ENCODE measurements at places on chromosomes 7 and 10.
A peak's percentile ranks its signal among the peaks of the same experiment; 100 is the strongest.

- no peak for DNase-seq
These were observed 9.5 kb upstream of the URGCP start for GRCh38 chr7:43915907-43916306.

DNA sequence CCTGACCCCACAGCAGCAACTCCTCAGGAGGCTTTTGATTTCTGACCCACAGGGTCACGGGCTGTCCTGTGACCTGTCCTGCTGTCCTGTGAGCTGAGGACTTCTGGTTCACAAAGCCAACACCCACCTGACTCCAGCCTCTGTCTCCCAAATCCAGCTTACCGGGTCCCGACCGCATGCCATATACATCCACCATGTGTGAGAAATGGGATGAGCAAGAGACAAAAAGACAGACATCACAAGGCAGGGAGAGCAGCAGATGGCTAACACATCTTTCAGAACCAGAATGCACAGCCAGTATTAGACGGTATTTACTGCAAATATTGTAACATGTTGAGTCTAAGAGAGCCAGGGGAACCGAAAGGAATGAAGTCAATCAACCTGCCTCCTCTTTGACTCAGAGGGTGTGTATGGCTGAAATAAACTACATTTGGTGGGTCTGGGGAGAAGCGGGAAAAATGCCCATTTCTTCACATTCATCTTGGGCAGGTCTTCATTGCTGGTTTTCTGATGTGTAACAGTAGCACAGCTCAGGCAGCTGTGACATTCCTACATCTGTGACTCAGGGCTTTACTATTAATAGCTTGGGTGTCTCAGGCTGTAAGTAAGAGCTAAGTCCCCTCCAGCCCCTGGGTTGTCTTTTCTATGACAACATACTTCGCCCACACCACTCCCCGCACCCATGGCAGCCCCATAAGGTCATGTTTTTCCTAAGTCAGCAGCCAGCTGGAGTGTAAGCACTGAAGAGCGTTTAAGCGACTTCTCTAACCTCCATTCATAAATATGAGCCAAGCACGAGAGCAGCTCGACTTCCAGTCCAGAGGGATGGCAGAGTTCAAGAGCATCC is 25.0 kb downstream of the ABLIM1 start:
- DNase-seq = no peak

DNA sequence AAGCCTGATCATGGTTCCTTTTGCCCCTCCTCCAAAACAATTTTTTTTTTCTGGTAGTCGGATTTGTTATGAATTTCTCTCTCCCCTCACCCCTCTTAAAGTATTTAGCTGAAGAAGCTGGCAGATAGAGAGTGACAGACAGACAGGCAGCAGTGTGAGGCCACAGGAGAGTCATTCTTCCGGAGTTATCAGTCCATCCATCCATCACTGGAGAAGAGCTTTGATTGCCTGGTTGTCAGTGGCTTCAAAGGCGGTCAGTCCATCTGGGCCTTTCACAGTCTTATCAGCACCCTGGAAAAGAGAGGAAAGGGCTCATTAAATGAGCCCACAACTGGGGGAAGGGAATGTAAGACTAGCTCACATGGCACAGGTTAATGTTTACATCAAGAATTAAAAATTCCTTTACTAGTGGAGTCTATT is 47.4 kb downstream of the MTPN start:
- no peak for DNase-seq

DNA sequence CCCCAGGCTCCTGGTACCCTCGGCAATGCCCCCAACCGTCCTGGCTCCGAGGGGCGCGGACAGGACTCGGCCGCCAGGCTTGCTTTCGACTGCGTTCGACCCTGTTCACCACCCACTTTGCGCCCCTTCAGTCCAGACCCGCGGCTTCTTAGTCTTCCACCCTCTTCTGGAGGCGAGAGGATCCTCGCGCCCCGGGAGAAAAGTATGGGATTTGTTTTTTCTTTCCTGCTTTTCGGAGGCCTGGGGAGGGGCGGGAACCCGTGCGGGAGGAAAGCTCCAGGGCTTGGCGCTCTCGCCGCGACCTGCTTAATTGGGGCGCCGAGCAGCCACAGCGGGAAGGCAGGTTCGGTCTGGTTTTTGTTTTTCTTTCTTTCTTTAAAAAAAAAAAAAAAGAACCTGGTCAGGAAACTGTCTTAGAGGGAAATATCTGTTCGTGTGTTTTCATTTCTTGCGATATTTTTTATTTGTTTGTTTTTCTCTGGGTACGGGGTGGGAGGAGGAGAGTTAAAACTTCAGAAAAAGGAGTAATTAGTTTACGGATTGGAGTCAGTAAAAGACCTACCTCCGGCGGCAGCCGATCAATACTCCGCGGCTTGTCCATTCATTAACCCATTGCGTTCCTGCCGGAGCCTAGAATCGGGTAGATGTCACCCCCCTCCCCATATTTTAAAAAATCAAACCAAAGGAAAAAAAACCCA is 1.6 kb downstream of the EMX2 start:
- DNase-seq = peak; percentile 63

GRCh38 chr10:121754666-121755065 is 156.4 kb upstream of the FGFR2 start:
- no peak for DNase-seq

DNA sequence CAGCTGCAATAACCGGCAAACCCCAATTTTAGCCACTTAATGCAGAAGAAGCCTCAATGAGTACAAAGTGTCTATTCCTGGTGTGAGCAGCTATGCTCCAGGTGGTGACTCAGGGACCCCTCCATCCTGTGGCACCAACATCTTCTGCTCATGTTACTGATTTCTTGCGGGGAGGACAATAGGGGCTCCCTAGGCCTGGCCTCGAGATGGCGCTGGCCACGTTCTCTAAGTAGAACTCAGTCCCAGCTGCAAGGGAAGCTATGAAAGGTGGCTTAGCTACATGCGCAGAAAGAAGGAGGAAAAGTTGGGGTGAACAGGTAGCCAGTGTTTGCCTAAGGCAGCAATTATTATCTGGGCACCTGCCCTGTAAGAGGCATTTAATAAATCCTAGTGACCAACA is 6.6 kb downstream of the GJD4 start:
- no peak for DNase-seq

GRCh38 chr10:93154531-93154930 is 80.8 kb downstream of the CYP26A1 start:
- DNase-seq = no peak

DNA sequence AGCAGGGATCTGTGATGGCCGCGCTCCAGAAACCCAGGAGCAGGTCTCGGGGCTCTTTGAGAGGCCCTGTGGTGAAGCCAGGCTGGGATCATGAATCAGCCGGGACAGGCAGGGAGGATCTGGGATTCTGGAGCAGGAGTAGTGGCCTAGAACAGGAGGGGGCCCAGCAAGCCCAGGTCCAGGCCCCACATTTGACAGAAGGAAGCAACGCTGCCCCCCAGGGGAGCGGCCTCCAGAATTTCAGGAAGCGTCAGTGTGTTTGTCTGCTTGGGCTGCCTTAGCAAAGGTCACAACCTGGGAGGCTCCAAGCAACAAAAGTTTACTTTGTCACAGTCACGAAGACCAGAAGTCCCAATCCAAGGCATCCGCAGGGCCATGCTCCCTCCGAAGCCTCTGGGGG is 36.8 kb downstream of the CLRN3 start:
- DNase-seq = no peak

DNA sequence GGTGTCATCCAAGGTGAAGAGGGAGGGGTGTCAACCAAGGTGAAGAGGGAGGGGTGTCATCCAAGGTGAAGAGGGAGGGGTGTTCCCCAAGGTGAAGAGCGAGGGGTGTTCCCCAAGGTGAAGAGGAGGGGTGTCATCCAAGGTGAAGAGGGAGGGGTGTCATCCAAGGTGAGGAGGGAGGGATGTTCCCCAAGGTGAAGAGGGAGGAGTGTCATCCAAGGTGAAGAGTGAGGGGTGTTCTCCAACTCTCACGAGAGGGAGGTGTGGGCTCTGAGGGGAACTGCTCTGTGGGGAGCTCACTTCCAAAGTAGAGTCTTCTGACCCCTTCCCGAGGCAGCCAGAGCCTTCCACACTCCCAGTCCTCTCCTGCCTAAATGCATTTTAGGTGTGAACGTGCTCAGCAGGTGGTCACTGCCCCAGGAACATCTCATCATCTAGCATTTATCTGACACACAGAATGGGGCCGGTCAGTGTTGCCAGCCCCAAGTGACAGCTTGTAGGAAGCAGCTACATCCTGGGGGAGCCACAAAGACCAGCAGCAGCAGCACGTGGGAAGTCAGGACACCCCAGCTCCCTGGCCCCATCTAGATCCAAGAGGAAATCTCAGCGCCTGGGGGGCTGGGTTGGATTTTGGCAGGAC is 323.8 kb downstream of the GLRX3 start:
- DNase-seq = no peak

- DNase-seq = no peak
These were observed 53.5 kb downstream of the ZNF467 start for GRCh38 chr7:149719912-149720335.

- DNase-seq = no peak
These were observed 16.5 kb downstream of the DENND10 start for GRCh38 chr10:119120413-119120867.

DNA sequence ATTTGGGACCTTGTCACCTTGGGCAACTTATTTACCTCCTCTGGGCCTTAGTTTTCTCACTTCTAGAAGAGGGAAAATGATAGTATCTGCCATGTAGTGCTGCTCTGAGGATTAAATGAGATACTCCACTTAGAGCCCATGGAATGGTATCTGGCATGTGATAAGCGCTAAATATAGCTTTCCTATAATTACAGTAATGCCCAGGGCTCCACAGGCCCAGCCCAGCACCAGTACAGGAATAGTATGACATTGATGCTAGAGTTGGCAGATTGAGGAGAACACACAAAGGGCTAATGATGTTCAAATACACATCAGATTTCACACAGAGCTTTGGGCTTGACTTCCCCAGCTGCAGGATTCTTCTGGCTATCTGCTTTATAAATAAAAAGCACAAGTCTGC is 34.9 kb downstream of the FAS start:
- DNase-seq = peak; percentile 3

- DNase-seq = no peak
These were observed 43.0 kb upstream of the NMT2 start for GRCh38 chr10:15211464-15211979.

- no peak for DNase-seq
These were observed 53.2 kb upstream of the FAM3C start for GRCh38 chr7:121449329-121449728.

DNA sequence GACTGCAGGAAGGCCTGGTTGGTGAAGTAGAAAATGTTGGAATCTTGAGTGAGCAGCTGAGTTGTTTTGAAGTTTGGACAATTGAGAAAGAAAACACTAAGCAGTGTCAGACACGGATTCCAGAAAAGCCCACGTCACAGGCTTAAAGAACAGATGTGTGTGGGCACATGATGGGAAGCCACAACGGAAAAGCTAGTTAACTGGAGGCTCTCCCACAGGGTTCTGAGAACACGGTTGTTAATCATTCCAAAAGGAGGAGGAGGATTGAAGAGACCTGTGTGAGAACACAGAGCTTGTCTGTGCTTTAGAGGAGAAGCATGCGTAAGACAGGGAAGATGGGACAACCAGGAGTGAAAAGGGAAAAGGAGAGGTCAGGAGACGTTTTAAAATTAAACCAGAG is 42.6 kb downstream of the SHH start:
- no peak for DNase-seq

DNA sequence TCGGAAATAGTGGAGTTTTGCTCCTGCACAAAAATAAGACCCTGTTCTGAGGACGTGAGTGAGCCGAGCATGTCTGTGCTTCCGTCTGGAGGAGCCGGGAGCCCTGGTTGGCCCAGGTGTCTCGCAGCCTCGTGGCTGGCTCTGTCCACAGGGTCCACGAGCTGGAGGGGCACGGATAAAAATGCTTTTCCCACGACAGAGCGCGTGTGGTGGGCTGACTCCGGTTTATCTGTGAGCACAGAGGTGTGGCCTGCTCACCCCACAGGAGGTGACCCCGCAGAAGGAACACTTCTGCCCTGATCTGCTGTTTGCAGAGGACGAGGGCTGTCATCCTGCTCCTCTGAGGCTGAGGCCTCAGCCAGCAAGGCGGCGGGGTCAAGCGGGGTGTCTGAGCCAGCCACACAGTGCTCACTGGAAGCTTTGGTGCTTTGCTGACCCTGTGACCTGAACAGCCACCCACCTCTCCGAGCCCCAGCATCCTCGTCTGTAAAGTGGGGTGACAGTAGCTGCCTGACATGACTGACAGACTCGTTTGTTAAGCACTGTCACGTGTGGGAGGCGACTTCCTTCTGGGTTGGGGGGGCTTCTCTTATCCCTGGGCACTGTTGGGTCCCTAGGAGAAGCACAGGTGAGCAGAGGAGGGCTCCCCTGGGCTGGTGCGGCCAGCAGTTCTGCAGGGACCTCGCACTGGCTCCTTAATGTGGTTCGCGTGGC is 162.5 kb downstream of the DNAJB6 start:
- DNase-seq = no peak

- DNase-seq = peak; percentile 81
These were observed 398 bp downstream of the DENND11 start for GRCh38 chr7:141701489-141702046.

DNA sequence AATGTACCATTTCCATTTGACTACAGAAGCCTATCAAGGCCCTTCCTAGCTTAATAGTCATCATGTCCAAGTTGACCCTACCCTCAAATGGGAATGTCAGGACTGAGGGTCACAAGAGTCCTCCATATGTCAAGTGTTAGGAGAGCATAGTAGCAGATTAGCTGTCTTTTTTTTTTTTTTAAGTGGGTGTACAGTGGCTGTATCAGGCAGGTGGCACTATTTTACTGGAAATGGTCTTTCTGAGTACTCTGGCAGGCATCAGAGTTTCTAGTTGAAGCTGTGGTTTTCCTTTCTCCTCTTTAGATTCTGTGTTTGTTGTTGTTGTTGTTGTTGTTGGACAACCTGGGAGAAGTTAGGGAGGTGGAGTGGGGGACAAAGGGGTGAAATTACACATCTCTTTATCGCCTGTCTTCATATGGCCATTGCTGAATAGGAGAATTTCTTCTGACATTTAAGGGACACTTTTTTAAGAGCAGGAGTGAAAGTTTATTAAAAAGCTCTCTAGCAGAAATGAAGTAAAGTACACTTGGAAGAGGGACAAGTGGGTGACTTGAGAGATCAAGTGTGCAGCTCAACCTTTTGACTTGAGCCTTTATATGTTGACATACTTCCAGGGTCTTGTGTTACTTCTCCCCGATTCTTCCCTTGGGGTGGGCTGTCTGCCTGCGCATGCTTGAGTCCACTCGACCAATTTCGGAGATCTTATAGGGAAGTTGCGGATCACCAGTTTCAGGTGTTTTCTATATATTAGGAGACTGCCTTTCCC is 104.1 kb upstream of the FOXP2 start:
- no peak for DNase-seq

- DNase-seq = no peak
These were observed 5.4 kb upstream of the FAM237B start for GRCh38 chr7:90326500-90326899.

DNA sequence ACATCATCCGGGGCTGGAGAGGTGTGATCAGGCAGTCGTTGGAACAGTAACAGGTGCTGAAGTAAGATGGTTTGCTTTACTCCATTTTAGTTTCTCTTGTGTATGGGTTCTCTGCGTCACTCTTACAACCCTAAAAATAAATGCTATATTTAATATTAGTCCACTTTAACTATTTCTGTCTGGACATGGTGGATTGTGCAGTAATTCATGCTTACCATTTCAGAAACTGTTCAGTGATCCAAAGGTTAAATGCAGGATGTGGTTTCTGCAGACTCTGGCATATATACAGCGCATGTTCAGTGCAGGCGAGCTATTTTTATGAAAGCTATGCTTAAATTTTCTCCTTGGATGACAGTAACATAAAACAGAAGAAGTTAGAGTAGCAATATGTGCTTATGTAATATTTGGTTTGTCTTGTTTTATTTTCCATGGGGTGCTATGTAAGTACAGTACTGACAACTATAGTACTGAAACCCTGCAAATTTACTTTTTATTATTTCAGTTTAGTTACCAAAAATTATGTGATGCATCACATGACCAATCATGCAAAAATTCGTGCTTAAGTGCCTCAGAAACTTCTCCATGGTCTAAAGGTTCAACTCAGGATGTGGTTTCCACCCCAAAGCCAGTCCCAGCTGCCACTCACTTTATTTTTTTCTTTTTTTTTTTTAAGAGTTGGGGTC is 46.6 kb upstream of the GRID1 start:
- DNase-seq = no peak

All from NCI-H1417 (cell line).